ENCODE measurements at places on chromosomes 7 and 10.

GRCh38 chr10:128115356-128115755, 10.9 kb downstream of the MKI67 start:
- DNase-seq = no peak

- DNase-seq = no peak
Observed at GRCh38 chr10:97307441-97307840, 11.6 kb upstream of the FRAT1 start.

- DNase-seq = no peak
Observed at GRCh38 chr10:33506838-33507661, 172.6 kb upstream of the NRP1 start.

DNA sequence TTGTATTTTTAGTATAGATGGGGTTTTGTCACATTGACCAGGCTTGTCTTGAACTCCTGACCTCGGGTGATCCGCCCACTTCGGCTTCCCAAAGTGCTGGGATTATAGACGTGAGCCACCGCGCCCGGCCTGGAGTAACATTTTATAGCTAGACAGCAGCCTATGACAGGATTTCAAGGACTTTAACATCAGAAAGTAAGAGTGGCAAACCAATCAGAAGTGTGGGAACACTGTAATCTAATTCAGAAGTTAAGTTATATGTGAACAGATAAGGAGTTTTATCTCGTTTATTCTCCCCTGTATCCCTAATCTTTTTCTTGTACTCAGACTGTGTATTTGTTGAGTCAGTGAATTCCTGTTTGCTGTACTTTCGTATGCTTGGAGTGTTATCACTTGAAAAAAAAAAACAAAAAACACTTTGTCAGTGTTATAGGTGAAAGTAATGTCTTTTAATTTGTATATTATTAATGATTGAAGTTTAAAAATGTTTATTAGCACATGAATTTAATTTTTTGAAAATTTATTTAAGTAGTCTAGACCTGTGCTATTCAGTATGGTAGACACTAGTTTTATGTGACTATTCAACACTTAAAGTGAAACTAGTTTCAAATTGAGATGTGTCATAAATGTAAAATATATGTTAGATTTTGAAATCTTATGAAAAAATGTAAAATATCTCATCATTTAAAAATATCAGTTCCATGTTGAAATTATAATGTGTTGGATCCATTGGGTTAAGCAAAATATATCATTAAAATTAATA, 38.6 kb downstream of the RSBN1L start:
- DNase-seq = no peak

GRCh38 chr10:106947643-106948042, 216.9 kb downstream of the SORCS1 start:
- DNase-seq = no peak

GRCh38 chr10:96488161-96488935, 25.4 kb downstream of the TLL2 start:
- no peak for DNase-seq

- DNase-seq = no peak
Observed at GRCh38 chr10:113415246-113415645, 137.6 kb upstream of the HABP2 start.

DNA sequence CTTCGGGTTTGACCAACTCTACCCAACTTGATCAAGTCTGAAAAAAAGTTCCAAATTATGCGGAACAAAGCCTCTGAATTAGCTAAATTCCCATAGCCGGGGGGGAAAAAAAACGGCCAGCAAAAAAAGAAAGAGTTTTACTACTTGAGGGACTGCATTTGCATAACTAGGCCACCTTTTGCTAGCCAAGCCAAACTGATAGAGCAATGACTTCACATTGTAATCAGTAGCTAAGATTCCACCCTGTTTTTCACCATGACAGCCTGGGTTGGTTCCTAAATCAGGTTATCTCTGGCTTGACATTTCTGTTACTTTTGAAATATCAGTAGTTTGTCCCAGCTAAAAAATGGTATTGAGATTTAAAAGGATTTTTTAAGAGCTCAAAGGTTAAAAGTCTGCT, 31.4 kb upstream of the CREB3L2 start:
- no peak for DNase-seq

- DNase-seq = no peak
Observed at GRCh38 chr10:33327751-33328150, 6.7 kb downstream of the NRP1 start.

Data from Panc1 (cell line).